ENCODE measurements at places on chromosomes 4 and X. TPM values are rescaled to one million over a fixed set of nuclear protein-coding genes. Genes with fewer than 3 reads are reported as not detected.

IRS4 gene
- not detected for total RNA-seq

AR gene
- total RNA-seq, result 17.8 TPM

ATP2B3 gene
- not detected for total RNA-seq

ADGRL3 gene
- total RNA-seq, result not detected

ENPEP gene
- 3.8 TPM for total RNA-seq

FAAH2 gene
- total RNA-seq, result 51.1 TPM

AFF1 gene
- 6.8 TPM for total RNA-seq

ANK2 gene
- 8.3 TPM for total RNA-seq

MSANTD1 gene
- total RNA-seq, result not detected

TBC1D8B gene
- 6.2 TPM for total RNA-seq

ZNF827 gene
- 4.6 TPM for total RNA-seq

USO1 gene
- total RNA-seq, result 28.1 TPM

GJB1 gene
- total RNA-seq, result not detected

SSX2B gene
- total RNA-seq, result not detected

CPE gene
- 4.7 TPM for total RNA-seq

GABRE gene
- 4.0 TPM for total RNA-seq

ODAM gene
- total RNA-seq, result not detected

GPAT3 gene
- 13.4 TPM for total RNA-seq

REELD1 gene
- not detected for total RNA-seq

STATH gene
- total RNA-seq, result not detected

F8A1 gene
- 5.0 TPM for total RNA-seq

MAGED4 gene
- total RNA-seq, result 2.3 TPM

XAGE1A gene
- not detected for total RNA-seq

DMP1 gene
- total RNA-seq, result not detected

STEEP1 gene
- total RNA-seq, result 62.4 TPM

HPGD gene
- 10.5 TPM for total RNA-seq

ASMT gene
- total RNA-seq, result not detected

ZNF182 gene
- total RNA-seq, result 6.5 TPM

PCDH11X gene
- total RNA-seq, result 0.03 TPM

MAB21L2 gene
- total RNA-seq, result not detected

HSFX1 gene
- not detected for total RNA-seq

CENPVL1 gene
- not detected for total RNA-seq

IL1RAPL2 gene
- total RNA-seq, result not detected

TEC gene
- 3.6 TPM for total RNA-seq

CSAG2 gene
- not detected for total RNA-seq

DOK7 gene
- 20.7 TPM for total RNA-seq

TLR3 gene
- total RNA-seq, result 2.4 TPM

EVC2 gene
- total RNA-seq, result not detected
